ENCODE measurements at places on chromosomes 3 and 15.

- DNase-seq = no peak
Observed at GRCh38 chr3:167830007-167830406, 94.5 kb downstream of the SERPINI1 start.

DNA sequence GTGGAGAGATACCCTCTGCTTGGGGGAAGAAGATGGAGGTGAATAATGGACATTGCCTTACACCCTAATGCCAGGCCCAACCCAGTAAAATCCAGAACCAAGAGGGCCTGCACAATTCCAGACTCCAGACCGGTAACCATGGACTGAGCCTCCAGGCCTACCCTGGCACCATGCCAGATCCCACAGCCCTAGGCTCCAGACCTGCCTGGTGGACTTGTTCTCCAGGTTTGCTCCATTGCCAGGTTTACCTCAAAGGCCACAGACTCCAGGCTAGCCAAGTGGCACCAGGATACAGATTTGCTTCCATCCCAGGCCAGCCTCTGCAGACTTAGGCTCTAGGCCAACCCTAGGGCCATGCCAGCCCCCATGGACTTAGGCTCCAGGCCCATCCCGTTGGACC is 14.0 kb downstream of the PLCH1 start:
- no peak for DNase-seq

DNA sequence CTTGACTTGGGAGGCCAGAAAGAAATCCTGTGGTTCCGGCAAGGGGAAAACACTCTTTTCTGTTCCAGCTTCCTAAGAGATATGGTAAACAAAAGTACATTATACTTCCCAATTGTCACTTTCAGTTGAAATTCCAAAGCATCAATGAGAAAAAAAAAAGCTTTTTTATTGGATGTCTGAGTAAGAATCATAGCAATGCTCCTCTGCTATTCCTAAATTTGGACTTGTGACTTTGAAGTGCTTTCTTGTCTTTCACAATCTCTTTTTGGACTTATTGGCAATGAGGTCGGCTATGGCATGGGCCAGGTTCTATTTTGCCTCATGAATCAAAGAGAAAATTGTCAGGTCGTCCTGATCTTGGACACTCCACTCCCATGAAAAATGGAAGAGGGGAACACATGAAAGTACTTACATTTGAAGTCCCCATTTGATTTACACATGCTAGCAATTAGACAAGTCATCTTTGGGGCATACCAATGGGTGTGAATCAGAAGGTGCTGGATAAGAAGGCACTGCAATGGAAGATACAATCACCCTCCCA is 170.5 kb downstream of the GREM1 start:
- no peak for DNase-seq

- DNase-seq = no peak
Observed at GRCh38 chr15:22253676-22254408, 173.5 kb downstream of the OR4M2 start.

GRCh38 chr3:168532135-168532534 is 436.4 kb upstream of the GOLIM4 start:
- DNase-seq = no peak

DNA sequence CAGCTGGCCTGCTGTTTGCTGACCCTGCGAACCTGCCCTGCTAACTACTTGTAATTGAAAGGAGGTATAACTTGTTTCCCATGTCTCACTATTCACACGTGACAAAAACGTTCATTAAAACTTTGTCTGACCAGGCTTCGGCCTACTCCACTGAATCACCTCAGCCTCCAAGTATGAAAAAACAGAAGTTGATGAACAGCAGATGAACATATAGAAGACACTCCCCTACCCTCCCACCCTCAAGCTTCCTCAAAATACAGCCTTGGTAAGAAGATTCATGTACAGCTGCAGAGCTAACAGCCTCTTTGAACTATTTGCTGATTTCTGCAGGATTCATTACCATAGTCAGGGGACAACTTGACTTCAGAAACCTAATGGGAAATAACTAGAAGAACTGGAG is 10.7 kb downstream of the RBM15B start:
- no peak for DNase-seq

DNA sequence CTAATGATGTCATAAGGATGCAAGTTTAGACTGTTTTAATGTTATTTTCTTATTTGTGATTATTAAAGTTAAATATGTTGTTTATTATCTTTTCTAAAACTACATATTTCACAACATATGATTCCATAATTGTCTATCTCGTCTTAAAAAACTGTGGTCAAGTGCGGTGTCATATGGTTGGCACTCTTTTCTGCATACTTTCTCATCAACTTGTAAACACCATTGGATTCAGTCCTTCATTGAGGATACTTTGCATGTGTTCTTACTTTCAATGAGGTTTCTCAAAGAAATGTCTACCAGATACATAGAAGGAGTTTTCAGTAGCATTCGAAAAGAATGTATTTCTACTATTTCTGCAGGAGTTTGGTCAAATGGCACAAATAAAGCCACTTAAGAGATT is 22.0 kb upstream of the ALPK3 start:
- no peak for DNase-seq

DNA sequence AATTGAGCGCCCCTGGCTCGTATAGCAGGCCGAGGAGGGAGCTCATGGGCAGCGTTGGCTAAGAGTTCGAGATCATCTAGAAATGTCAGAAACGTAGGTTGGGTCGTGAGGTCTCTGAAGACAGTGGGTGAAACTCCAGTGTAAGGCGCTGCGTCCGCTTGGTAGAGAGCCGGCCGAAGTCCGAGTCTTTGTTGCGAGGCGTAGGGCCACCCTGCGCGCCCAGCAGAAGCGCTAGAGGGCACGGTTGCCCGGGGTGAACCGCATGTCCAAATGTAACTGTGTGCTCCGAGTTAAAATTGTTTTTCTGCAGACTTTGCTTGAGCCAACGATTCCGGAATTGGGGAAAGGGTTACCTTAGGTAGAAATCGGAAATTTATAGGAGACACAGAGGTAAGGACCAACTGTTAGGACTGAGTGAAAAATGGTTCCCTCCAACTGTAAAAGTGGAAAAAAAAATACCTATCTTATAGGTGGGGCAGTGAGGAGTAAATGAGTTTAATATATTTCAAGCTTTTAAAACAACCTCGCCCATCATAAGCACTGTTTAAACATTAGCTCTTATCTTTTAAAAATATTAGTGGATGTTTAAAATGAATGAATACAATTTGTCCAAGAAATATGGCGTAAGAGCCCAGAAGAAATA is 993 bp upstream of the SIAH2 start:
- peak; percentile 59 for DNase-seq

Data from CD4-positive, alpha-beta T cell treated with Interleukin-6 for 4 hours (primary cell).